Fibroblast of the conjunctiva (primary cell): ENCODE measurements at places on chromosomes 1 and 21.

DNA sequence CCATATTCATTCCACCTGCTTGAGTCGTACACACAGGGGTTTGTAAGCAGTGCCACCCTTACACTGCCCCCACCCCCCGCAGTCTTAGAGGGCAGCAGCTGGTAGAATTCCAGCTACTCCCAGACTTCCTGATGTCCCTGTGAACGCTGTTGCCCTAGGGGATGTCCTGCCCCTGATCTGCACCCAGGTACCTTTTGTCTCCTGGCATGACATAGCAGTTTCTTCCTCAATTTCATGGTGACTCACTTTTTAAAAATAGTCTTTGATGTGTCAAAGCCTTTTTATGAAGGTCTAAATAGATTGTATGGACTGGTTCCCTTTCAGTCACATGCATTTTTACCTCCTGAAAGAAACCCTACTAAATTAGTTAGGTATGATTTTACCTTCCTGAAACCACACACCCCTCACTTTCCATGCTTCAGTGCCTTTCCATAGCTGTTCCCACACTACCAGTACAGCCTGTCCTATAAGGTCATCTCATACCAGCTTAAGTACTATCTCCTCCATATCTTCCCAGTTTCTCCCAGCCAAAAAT is 76.4 kb downstream of the ST3GAL3 start:
- no peak for DNase-seq

GRCh38 chr1:164841702-164842465 is 282.9 kb downstream of the PBX1 start:
- no peak for DNase-seq

- no peak for DNase-seq
Observed at GRCh38 chr1:180905927-180906326, 6.8 kb upstream of the KIAA1614 start.

DNA sequence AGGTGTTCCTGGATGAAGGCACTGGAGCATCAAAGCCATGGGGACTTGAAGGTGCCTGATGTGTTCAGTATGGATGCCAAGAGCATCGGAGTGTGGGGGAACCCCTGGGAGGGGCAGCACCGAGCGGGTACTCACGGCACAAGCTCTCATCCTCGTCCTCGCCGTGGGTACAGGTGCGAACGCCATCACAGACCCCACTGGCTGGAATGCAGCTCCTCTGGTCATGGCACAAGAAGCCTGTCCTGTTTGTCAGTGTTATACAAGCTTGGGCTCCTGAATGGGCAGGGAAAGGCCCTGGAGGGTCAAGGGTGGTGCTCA is 6.0 kb downstream of the LDLRAD1 start:
- DNase-seq, result no peak

GRCh38 chr1:61910035-61910434 is 167.8 kb downstream of the PATJ start:
- no peak for DNase-seq

DNA sequence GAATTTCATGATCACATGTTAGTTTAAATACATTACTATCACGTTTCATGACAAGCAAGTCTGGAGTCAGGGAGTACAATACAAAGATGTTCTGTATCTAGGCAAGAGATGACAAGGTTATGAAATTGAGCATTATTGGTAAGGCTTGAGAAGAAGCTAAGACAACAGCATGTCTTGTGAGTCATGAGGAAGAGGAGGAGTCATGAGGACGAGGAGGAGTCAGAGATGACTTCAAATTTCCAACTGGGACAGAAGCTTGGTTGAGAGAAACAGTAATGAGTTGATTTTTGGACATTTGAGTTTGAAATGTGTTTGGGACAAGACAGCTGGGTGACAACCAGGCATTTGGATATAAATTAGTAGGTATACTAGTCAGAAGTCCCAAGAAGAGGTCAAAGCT is 4.3 kb upstream of the UBE2U start:
- DNase-seq, result no peak

DNA sequence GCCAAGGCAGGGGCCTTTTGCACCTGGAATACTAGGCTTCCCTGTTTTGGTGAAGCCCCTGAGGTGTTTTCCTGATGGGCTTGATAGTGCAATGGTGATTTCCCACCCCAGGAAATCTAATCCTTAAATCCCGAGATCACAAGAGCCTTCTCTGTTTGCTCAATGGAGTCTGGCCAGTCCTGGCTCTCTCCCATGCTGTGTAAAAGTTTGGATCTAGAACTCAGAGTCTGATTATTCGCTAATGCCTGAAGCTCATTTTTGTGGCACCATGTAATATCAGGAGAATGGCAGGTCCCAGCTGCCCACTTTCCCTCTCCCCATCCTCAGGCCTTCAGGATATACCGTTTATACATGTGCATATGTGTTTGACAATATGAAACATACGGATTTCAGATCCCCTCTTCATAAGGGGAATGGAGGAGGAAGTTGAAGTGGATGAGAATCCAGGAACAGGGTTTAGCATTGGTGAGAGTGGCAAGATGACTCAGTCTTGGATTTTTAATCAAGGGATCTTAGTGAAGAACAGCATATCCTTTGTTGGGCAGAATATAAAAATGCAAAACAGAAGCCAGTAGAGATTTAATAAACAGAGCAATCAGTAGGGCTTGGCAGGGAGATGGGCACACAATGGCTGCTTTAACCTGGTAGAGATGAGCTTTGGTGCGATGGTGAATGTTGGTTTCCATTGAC is 62.1 kb downstream of the CLIC6 start:
- no peak for DNase-seq

GRCh38 chr1:75087278-75087677 is 46.9 kb upstream of the LHX8 start:
- DNase-seq, result no peak

GRCh38 chr1:44238660-44239059 is 25.4 kb downstream of the DMAP1 start:
- no peak for DNase-seq

DNA sequence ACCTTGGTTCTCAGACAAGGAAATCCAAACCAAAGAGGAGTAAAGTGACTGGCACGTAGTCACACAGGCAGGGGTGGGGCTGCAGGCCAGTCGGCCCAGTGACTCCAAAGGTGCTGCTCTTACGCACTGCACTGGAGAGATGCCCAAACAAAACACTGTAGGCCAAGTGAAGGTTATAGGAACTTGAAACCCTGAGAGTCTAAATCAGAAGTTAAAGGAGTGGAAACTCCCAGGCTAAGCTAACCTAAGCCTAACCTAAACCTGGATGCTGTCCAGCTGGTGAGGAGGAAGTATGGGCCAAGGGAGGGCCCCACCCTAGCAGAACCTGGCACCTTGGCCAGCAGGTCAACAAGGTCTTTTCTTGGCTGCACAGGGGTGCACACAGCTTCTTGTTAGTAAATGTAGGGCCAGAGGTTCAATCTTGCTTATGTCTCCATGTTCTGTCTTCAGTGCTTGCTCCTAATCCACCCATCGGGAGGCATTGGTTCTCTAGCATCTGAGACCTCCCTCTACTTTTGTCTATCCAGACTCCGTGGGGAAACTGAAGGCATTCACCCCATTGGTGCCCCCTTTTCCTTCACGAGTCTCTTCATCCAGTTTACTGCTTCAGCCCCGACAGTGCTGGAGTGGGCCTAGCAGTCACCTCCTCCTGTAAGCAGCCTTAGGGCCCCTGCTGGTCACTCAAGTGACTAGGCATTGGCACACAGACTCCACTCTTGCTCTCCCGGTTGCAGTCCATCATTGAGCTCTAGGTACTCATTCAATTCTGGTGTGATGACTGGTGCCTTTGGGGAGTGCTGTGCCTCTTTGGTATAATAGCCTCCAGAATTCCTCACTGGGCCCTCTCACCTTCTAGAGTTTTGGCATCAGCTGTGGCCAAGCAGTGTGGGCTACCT is 12.9 kb upstream of the TMEM125 start:
- DNase-seq, result no peak

- no peak for DNase-seq
Observed at GRCh38 chr1:41013796-41014195, 7.7 kb downstream of the SLFNL1 start.

GRCh38 chr21:14116080-14116481 is 94.7 kb downstream of the LIPI start:
- no peak for DNase-seq

GRCh38 chr1:147636314-147636713 is 34.0 kb downstream of the ACP6 start:
- DNase-seq, result no peak

DNA sequence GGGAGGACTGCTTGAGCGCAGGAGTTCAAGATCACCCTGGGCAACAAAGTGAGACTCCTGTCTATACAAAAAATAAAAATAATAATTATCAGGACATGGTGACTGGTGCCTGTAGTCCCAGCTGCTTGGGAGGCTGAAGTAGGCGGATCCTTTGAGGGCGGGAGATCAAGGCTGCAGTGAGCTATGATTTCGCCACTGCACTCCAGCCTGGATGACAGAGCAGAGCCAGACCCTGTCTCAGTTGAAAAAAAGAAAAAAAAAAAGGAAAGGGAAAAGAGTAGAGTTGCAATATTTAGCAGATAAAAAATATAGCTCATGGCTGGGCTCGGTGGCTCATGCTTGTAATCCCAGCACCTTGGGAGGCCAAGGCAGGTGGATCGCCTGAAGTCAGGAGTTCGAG is 3.3 kb upstream of the S1PR1 start:
- DNase-seq, result no peak

DNA sequence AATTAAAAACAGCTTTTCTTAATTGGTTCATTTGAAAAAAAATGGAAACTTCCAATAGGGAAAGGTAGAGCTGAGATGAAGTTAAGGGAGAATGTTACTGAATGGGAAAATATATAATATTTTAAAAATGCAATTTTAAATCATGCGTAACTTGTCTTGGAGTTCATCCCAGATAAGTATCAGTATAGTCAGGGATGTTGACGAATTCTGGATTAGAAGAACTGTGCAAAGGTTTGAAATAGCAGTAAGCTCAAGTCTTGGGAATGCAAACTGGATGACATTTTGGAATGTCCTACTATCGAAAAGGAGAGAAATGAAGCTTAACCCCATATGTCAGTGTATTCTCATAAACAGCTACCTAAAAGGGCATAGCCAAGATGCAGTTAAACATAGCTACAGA is 4.0 kb upstream of the ST6GALNAC3 start:
- DNase-seq, result no peak

DNA sequence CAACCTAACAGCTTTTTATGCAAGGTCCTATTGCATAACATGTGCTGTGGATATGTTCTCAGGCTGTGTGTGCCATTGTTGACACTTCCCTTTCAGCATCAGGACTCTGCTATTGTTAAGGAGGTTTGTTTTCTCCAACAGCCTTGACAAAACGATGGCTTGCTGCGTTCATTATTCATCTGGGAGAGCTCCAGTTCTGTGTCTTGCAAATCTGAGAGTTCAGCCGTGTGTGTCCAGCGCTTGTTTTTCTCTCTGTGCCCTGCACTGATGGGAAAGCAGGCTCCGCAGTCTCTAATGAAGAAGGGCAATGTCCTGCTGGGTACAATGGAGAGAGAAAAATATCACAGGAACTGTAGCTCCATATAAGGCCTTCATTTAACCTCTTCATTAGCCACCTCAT is 63.7 kb downstream of the CLDN17 start:
- DNase-seq, result no peak

- no peak for DNase-seq
Observed at GRCh38 chr1:150021191-150021694, 10.7 kb upstream of the OTUD7B start.

DNA sequence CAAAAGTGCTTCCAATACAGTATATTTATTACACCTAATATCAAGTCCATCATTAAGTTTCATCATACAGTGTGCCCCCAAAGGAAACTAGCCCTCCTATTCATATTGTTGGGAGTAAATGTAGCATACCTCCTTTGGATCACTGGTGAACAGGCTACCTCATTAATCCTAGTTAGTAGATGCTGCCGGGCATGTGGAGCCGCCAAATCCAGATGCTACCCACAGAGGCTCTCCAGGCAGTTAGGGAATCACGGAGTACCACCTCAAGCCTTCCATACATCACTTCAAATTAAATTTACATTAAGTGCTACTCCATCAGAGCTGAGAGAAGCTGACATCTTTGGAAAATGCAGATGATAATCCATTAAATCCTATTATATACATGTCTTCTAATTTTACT is 121.7 kb upstream of the FOXD3 start:
- no peak for DNase-seq

DNA sequence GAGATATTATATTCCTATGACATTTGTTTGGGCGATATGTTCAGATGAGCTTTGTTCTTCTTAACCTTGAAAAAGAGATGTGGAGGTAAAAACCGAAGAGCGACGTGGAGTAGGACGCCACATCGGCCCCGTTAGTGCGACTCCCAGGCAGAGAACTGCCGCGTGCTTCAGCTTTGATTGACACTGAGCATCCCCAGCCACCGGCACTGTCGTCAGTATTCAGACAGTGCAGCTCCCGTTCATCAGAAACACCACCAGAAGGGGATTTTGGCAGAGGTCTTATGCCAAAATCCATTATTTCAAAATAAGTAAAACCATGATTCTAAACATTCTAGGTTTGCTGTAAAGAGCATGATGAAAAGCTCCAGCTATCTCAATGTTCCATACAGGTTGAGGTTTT is 66.5 kb downstream of the AGPAT3 start:
- DNase-seq, result no peak
